ENCODE measurements at places on chromosomes 11 and 22.

GRCh38 chr11:127059750-127060149 is 59.2 kb upstream of the KIRREL3 start:
- DNase-seq, result no peak

DNA sequence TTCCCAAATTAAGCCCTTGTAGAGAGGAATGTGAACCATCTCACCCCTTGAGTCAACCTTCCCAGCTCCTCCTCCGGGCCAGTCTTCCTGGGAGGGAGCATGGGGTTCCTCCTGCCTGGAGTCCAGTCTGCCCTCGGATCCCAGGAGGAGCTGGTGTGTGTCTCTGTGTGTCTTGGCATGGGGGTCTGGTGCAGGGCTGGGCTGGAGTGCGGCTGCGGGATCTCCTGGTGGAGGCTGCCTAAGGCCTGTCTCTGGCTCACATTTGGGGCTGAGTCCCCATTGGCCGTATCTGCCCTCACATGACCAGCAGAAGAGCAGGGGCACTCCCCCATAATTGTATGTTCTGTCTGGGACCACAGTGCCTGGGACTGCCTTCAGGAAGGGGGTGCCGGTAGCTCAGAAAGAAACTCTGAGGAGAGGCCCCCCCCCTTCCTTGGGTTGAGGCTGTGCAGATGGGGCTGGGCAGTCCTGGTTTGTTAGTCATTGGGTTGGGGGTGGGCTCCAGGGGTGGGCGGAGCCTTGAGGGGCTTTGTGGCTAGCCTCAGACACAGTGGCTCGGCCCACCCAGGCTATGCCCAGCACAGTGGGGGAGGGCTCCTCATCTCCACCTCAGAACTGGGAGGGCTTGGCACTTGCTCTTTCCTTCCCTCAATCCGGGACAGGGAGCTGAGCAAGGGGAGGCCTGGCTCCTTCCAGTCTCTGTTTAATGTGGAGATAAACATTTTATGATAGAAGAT is 2.9 kb downstream of the C1QTNF5 start:
- no peak for DNase-seq

DNA sequence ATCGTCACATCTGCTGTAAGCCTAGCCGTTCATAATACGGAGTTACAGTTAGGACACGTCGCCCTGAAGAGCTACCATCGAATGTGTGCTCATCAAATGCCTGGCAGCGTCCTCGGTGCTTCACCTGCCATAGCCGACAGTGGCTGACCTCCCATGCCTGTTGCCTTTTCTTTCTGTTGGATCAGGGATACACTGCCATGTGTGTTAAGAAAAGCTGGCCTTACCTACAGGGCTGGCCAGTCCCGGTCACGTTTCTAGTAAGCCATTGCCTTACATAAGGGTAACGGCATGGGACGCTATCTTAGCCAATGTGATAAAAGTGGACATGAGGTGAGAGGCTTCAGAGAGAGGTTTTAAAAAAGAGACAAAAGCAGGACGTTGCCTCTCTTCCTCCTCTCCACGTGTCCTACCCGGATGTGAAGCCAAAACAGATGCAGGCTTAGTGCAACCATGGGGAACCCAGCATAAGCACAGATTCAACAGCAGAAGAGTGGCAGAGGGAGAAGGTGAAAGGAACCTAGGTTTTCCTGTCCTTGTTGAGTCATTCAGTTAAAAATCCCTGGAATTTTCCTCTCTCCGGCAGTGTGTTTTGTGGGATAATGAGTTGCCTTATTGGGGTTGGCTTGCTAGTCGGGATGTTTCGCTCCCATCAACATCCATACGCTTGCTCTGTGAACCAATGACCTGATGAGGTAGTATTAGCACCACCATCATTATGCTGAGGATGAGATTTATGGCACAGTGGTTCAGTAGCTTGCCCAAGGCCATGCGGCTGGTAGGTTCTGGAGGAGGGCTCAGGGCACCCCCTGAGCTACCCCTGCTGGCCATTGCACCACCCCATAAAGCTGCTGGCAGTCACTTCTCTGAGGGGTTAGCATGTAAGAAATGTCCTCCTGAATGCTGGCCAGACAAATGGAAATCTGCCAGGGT is 67.4 kb upstream of the B3GAT1 start:
- no peak for DNase-seq

DNA sequence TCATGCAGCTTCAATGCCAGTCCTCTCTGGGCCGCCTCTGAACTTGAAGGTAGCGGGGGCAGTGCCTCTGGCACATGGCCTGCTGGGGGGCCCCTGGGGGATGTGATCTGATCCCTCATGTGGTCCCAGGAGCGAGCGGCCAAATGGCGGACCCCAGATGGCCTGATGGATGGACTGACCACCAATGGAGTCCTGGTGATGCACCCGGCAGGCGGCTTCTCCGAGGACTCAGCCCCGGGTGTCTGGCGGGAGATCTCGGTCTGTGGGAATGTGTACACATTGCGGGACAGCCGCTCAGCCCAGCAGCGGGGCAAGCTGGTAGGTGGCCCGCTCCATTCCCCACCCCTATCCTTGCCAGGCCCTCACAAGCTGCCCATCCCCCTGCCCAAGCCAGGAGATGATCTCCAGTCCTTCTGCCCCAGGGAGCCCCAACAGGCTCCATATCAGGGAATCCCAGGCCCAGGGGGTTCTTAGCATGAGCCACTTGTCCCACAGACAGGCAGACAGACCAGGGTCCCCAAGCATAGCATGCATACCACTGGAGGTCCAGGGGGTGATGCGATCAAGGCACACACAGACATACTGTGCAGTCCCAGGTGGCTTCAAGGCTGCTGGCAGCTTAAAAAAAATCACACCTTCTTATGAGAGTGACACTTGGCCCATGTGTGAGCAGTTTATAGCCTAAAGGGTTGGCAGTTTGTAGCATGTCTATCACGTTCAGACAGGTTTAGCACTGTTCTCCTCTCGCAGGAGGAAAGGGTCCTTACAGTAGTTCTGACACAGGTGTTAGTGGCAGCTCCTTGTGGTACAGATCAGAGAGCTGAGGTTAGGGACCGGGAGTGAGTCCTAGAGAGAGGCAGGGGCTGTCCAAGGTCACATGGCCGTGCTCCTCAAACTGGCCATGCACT is 6.4 kb upstream of the DPP3 start:
- DNase-seq, result no peak

- no peak for DNase-seq
Measured at GRCh38 chr11:19332476-19332875, 91.7 kb upstream of the E2F8 start.

- DNase-seq, result no peak
Measured at GRCh38 chr11:111402411-111402810, 23.3 kb upstream of the POU2AF1 start.

DNA sequence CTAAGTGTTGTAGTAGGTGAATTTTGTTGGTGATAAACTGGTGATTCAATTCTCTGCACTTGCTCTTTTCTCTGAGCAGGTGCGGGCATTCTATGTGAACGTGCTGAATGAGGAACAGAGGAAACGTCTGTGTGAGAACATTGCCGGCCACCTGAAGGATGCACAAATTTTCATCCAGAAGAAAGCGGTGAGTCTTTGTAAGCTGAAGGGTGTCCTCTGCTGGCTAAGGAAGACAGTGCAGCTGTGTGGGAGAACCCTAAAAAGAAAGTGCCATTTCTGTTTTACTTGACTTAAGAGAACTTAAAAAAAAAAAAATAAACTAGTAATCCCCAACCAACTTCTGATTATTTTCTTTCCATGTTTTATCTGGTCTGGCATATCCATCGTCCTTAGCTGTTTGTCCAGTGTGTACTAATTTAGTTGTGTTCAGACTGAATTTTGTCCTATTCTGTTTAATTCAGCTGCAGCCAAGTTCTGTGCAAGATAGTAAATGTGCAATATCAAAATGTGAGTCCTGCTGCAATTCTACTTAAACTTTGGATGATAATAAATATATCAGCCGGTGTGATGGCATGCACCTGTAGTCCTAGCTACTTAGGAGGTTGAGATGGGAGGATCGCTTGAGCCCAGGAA is 29.6 kb downstream of the CAT start:
- DNase-seq, result peak; percentile 28

GRCh38 chr22:22098457-22099193 is 116.0 kb upstream of the TOP3B start:
- DNase-seq, result no peak
